ENCODE measurements at places on chromosomes 5 and 9. TPM values are rescaled to one million over a fixed set of nuclear protein-coding genes. Genes with fewer than 3 reads are reported as not detected.

Gene GFRA3
- total RNA-seq, result not detected

DNA sequence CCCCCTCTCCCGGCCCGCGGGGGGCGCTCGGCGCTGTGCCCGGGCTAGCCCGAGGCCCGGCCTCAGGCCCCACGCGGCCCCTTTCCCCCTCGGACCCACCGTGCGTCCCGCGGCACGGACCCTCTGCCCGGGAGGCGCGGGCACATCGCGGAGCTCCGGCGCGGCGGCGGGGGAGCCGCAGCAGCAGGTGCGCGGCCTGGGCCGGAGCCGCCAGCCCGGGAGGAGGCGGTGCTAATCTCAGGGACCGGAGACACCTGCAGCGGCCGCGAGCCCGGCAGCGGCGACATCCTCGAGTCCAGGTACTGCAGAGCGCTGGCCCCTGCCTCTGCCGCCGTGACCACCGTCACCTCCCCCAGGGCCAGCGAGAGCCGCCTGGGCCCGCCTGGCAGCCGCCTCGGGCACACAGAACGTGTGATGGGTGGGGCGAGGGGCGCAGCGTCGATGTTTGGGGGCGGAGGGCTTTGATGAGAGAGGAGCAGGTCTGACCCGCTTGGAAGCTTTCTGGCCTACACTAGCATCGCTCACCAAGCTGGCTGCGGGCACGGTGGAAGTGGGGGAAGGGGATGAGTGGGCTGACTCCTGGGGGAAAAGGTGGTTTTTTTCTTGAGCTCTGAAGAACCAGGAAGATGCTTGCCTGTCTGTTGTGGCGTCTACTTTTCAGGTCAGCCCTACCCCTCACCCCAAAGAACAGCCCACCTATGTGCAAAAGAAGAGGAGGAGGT is 524 bp downstream of the CYFIP2 start:
- DNase-seq, result peak; percentile 80
- H3K4me1 ChIP-seq, result peaks cover 71% of the 10 kb centered on the region
- peak overlapping the region; percentile 79 for H3K4me3 ChIP-seq
- peaks cover 5% of the 10 kb centered on the region for H3K36me3 ChIP-seq
- H3K27ac ChIP-seq, result peak overlapping the region; percentile 99

GRCh38 chr5:17412760-17413671 is 85.0 kb upstream of the TAF11L2 start:
- H3K4me1 ChIP-seq, result peaks cover 7% of the 10 kb centered on the region
- no peaks in the 10 kb centered on the region for H3K36me3 ChIP-seq
- no peak overlapping the region for H3K4me3 ChIP-seq
- no peak overlapping the region for H3K27ac ChIP-seq
- no peaks in the 10 kb centered on the region for H3K27me3 ChIP-seq
- peak; percentile 20 for DNase-seq

DNA sequence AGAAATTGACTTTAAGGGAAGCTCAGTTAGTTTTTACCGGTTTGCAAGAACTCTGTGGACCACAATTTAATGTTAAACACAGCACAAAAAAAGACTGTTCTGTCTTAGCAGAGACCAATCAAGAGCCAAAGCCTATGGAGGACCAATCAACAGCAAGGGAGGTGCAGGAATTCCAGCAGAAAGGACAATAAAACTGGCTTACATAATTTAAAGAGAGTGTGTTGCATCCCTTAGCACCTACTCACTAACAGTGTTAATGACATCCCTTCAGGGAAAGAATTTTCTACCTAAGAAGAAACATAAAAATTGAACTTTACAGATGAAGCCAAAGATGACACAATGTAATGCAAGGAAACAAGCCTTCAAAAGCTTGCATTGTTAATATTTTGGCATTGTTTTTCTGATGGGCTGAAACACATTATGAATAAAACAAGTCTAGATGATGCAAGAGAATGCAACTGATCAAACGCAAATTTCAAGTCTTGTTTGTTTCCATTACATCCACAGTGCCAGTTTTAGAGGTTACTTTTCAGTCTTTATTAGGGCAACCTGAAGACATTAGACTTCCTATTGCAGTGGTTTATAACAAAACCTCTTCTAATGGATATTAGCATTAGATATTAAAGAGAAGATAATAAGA is 111.3 kb upstream of the FST start:
- no peak overlapping the region for H3K4me3 ChIP-seq
- DNase-seq, result no peak
- no peaks in the 10 kb centered on the region for H3K27me3 ChIP-seq
- no peaks in the 10 kb centered on the region for H3K36me3 ChIP-seq

- H3K27me3 ChIP-seq, result no peaks in the 10 kb centered on the region
- H3K4me3 ChIP-seq, result peak overlapping the region; percentile 79
- peaks cover 23% of the 10 kb centered on the region for H3K4me1 ChIP-seq
- no peaks in the 10 kb centered on the region for H3K36me3 ChIP-seq
- DNase-seq, result peak; percentile 10
These were observed 1.2 kb downstream of the PANK3 start for GRCh38 chr5:168578006-168578405.

DNA sequence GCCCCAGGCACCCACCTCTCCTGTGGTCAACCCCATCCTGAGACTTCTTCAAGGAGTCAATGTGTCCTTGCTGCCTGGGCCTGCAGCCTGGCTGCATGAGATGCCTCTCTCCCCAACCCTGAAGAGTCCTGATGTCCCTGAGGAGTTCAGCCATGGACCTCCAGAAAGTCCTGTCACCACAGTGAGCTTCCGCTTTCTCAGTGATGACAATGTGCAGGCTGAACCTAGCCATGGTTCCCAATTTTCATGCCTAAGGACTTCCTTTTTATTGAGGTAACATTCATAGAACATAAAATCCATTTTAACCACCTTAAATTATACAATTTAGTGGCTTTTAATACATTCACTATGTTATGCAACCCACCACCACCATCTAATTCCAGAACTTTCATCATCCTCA is 29.1 kb downstream of the DAP start:
- H3K36me3 ChIP-seq, result peaks cover 14% of the 10 kb centered on the region
- H3K27me3 ChIP-seq, result no peaks in the 10 kb centered on the region
- no peak overlapping the region for H3K27ac ChIP-seq
- no peak overlapping the region for H3K4me3 ChIP-seq
- H3K4me1 ChIP-seq, result peaks cover 47% of the 10 kb centered on the region

- DNase-seq, result no peak
- H3K36me3 ChIP-seq, result peaks cover 2% of the 10 kb centered on the region
- H3K27me3 ChIP-seq, result no peaks in the 10 kb centered on the region
- no peaks in the 10 kb centered on the region for H3K4me1 ChIP-seq
These were observed at the start of gene SLC45A2 for GRCh38 chr5:33984671-33985124. Gene SLC45A2 (minus strand): TSS chr5:33984693. CDS start chr5:33984583, 110 bp downstream.

DNA sequence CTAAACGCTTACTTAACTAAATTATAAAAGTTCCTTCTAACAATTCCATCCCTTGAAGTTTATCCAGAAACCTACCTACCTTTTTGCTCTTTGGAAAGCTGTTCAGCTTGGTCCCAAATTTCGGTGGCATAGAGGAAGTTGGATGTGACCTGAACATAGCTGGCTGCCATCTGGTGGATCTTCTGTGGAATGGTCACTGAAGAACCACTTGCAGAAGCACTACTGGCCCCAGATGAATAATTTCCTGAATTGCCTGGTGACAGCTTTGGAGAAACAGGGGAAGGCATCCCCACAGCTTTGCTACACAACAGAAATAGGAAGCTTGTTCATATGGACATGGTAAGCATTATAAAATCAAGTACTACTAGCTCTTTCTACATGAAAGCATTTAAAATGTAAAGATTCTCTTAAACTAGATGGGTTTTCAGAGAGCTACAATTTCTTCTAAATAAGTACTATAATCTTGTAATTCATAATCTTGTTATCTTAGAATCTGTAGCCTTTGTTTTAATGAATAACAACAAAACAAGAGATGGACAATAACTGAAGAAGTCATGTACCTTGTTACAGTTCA is 9.9 kb downstream of the LEAP2 start:
- H3K36me3 ChIP-seq, result peaks cover 29% of the 10 kb centered on the region
- H3K27me3 ChIP-seq, result no peaks in the 10 kb centered on the region
- H3K4me1 ChIP-seq, result no peaks in the 10 kb centered on the region
- H3K27ac ChIP-seq, result no peak overlapping the region
- H3K4me3 ChIP-seq, result no peak overlapping the region

- no peak overlapping the region for H3K27ac ChIP-seq
- DNase-seq, result no peak
- no peaks in the 10 kb centered on the region for H3K4me1 ChIP-seq
- H3K27me3 ChIP-seq, result no peaks in the 10 kb centered on the region
- H3K36me3 ChIP-seq, result no peaks in the 10 kb centered on the region
These were observed 95.3 kb upstream of the VLDLR start for GRCh38 chr9:2526071-2526828.

DNA sequence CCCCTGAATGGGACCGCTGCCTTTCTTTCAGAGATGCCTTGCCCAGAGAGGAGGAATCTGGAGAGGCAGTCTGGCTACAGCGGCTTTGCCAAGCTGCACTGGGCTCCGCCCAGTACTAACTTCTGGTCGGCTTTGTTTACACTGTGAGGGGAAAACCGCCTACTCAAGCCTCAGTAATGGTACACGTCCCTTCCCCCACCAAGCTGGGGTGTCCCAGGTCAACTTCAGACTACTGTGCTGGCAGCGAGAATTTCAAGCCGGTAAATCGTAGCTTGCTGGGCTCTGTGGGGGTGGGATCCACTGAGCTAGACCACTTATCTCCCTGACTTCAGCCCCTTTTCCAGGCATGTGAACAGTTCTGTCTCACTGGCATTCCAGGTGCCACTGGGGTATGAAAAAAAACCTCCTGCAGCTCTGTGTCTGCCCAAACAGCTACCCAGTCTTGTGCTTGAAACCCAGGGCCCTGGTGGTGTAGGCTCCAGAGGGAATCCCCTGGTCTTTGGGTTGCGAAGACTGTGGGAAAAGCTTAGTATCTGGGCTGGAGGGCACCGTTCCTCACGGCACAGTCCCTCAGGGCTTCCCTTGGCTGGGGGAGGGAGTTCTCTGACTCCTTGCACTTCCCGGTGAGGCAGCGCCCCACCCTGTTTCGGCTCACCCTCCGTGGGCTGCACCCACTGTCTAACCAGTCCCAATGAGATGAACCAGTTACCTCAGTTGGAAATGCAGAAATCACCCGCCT is 171.2 kb downstream of the CWC27 start:
- no peaks in the 10 kb centered on the region for H3K4me1 ChIP-seq
- no peaks in the 10 kb centered on the region for H3K27me3 ChIP-seq
- no peak overlapping the region for H3K4me3 ChIP-seq
- H3K36me3 ChIP-seq, result no peaks in the 10 kb centered on the region
- H3K27ac ChIP-seq, result no peak overlapping the region
- no peak for DNase-seq

DNA sequence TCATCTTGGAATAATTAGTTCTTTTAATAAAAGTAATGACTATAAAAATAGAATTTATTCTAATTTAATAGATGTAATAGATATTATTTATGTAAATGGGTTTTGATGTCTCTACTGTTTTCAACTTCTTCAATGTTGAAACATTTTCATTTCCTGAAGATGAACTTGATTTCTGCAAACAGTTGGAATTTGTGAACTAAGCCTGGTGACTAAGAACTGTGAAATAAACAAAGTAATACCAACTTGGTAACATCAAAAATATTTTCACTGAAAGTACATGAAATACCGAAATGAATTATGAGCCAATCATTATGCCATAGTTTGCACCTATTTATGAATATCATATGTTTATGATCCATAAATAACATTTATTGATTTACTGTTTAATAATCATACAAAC is 143.8 kb upstream of the FGF10 start:
- no peak for DNase-seq
- no peak overlapping the region for H3K4me3 ChIP-seq
- no peaks in the 10 kb centered on the region for H3K4me1 ChIP-seq
- H3K27me3 ChIP-seq, result no peaks in the 10 kb centered on the region
- H3K36me3 ChIP-seq, result no peaks in the 10 kb centered on the region
- H3K27ac ChIP-seq, result no peak overlapping the region

- no peaks in the 10 kb centered on the region for H3K36me3 ChIP-seq
- no peaks in the 10 kb centered on the region for H3K4me1 ChIP-seq
- H3K4me3 ChIP-seq, result no peak overlapping the region
- no peaks in the 10 kb centered on the region for H3K27me3 ChIP-seq
- no peak overlapping the region for H3K27ac ChIP-seq
- DNase-seq, result no peak
These were observed 219.0 kb downstream of the HTR1A start for GRCh38 chr5:63743096-63743798.

GRCh38 chr9:89010526-89011111 is 19.4 kb downstream of the S1PR3 start:
- H3K4me1 ChIP-seq, result no peaks in the 10 kb centered on the region
- H3K36me3 ChIP-seq, result no peaks in the 10 kb centered on the region
- H3K27me3 ChIP-seq, result no peaks in the 10 kb centered on the region
- DNase-seq, result no peak
- no peak overlapping the region for H3K27ac ChIP-seq

DNA sequence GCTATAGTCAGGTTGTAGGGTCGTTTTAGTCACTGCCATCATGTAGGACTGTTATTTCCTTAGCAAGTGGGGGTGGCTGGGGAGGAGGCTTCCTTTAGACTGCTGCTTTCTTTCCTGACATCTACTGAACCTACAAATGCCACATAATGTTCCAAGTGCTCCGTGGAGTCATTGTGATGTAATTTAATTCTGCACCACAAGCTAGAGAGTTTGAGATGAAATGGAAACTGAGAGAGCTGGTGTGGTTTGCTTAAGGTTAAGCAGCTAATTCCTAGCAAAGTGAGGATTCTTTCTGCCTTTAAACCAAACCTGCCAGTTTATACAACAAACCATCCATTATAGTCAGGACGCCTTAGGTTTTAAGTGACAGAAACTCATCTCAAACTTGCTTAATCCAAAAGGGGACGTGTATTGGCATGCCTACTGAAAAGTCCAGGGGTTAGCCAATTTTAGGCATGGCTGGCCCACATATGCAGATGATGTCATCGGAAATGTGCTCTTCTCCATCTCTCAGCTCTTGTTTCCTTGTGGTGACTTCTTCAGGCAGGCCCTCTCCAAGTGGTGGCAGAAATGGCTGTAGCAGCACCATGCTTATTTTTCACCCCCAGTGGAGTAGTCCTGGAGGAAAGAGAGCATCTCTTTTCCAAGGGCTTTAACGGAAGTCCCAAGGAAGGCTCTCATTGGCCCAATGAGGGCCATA is 30.5 kb downstream of the ZNF618 start:
- no peaks in the 10 kb centered on the region for H3K27me3 ChIP-seq
- no peaks in the 10 kb centered on the region for H3K4me1 ChIP-seq
- no peak overlapping the region for H3K27ac ChIP-seq
- H3K36me3 ChIP-seq, result no peaks in the 10 kb centered on the region
- H3K4me3 ChIP-seq, result no peak overlapping the region
- DNase-seq, result no peak

GRCh38 chr9:86469476-86470250 is 115.5 kb upstream of the TUT7 start:
- H3K4me3 ChIP-seq, result no peak overlapping the region
- H3K4me1 ChIP-seq, result no peaks in the 10 kb centered on the region
- DNase-seq, result no peak
- no peak overlapping the region for H3K27ac ChIP-seq
- H3K36me3 ChIP-seq, result no peaks in the 10 kb centered on the region
- no peaks in the 10 kb centered on the region for H3K27me3 ChIP-seq

Gene PCDHA4
- total RNA-seq, result not detected

Gene GABRG2
- not detected for total RNA-seq

- no peaks in the 10 kb centered on the region for H3K36me3 ChIP-seq
- no peaks in the 10 kb centered on the region for H3K27me3 ChIP-seq
- no peak for DNase-seq
- no peaks in the 10 kb centered on the region for H3K4me1 ChIP-seq
- no peak overlapping the region for H3K4me3 ChIP-seq
- H3K27ac ChIP-seq, result no peak overlapping the region
These were observed 31.6 kb upstream of the STK32A start for GRCh38 chr5:147203213-147203612.

GRCh38 chr9:98009437-98009836 is 26.3 kb downstream of the ANP32B start:
- H3K27me3 ChIP-seq, result no peaks in the 10 kb centered on the region
- peaks cover 9% of the 10 kb centered on the region for H3K4me1 ChIP-seq
- H3K4me3 ChIP-seq, result no peak overlapping the region
- no peak for DNase-seq
- H3K36me3 ChIP-seq, result peaks cover 68% of the 10 kb centered on the region

All from B cell (primary cell).